ENCODE measurements at places on chromosomes 12 and 14.

- no peak for DNase-seq
Observed at GRCh38 chr14:88392609-88393008, 7.2 kb downstream of the SPATA7 start.

- no peak for DNase-seq
Observed at GRCh38 chr14:20440882-20441281, 4.9 kb upstream of the KLHL33 start.

GRCh38 chr12:26062566-26062965 is 62.3 kb downstream of the BHLHE41 start:
- DNase-seq = peak; percentile 61

DNA sequence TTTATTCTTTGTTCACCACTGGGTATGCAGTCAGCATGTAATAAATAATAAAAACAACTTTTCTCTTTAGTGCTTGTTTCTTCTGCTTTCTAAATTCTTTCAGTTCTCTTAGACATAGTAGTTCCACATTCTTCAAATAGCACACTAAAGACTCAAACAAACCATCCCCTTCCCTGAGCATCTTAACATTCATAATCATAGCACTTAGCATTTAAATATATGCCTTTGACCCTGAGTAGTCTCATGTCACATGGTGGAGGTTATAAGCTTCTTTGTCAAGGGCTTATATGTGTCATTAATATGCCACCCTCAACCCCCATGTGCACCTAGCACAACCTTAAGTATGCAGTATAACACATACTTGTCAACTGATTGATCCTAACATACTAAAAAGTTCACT is 212.7 kb downstream of the PHLDA1 start:
- DNase-seq = no peak

DNA sequence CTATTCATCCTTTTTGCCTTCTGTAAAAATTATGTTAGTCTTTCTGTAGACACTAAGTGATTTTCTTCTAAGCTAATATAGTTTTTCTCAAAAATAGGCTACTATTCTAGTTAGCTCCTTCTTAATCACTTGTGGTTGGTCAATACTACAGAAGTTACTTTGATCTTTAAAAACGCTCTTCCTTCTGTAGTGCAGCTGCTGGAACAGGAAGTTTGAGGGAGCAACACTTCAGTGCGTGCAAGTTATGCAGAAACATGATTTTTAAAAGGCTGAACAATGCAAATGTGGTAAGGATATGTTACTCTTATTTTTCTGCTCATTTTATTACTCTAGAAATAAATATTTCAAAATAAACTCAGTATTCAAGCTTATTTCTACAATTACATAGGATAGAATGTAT is 11.1 kb upstream of the RERGL start:
- no peak for DNase-seq

DNA sequence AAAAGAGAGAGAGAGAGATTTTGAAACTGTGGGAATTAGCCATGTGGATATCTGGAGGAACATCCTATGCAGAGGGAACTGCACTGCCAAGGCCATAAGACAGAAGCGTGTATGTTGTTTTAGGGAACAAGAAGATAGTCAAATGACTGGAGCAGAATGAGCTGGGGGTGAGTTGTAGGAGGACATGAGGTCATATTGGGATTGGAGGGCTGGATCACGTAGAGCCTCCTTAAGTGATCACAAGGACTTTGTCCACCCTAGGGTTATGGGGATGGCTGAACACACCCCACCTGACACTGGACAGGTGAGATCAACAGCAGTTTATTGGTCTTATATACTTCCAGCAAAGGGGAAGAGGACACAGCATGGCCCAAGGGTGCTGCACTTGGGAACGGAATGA is 8.2 kb upstream of the CGRRF1 start:
- no peak for DNase-seq

DNA sequence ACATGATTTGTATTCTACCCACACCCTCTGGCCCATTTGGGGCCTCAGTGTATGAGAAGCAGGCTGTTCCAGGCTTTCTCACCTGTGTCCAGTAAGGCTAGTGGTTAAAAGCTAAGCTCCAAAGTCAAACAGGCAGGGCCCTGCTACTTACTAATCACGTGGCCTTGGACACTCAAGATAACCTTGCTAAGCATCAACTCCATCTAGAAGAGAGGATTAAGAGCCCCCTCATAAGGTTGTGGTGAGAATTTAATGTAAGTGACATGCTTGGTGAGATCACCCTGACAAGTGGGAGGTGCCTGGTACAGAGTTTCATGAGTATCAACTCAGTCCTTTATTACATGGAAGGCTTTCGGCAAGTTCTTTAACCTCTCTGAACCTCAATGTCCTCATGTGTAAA is 17.8 kb downstream of the ACSM4 start:
- DNase-seq = no peak

GRCh38 chr12:76020731-76021672 is 10.6 kb downstream of the PHLDA1 start:
- DNase-seq = peak; percentile 98

- no peak for DNase-seq
Observed at GRCh38 chr14:103204852-103205540, 81.7 kb downstream of the TNFAIP2 start.

DNA sequence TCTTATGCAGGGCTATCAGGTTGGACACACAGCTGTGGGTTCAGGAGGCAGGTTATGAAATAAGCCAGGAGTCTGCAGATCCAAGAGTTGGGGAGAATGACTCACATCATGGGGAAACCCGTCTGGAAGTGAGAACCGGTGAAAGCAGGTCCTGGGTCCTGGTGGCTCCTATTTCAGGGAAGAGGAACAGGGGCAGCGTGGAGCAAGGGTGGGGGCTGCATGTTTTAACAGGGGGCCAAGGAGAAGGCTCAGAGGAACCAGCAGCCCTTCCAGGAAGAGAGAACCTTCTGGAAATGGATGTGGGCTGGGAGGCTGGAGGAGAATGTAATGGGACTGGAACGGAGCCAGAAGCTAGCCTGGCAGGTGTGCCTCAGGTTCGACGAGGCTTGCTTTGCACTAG is 7.8 kb upstream of the KRT74 start:
- peak; percentile 18 for DNase-seq

- DNase-seq = no peak
Observed at GRCh38 chr14:81855007-81855406, 321.4 kb upstream of the SEL1L start.

DNA sequence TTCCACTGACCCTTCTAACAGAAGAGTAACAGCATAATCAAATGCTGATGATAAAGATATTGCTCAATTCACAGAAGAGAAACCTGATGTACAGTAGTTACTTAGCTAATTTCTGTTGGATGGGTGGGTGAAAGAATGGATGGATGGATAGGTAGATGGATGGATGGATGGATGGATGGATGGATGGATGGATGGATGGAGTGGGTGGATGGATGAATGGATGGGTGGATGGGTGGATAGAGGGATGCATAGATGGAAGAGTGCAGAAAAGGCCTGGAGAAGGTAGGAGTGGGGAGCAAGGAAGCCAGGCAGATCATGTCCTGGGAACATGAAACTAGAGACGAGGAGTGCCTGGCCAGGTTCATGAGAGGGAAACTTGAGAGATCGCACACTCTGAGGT is 520.9 kb downstream of the BCL11B start:
- no peak for DNase-seq

GRCh38 chr14:21256539-21257393 is 12.5 kb downstream of the HNRNPC start:
- DNase-seq = no peak

GRCh38 chr12:47014474-47014873 is 64.9 kb upstream of the PCED1B start:
- DNase-seq = peak; percentile 44

DNA sequence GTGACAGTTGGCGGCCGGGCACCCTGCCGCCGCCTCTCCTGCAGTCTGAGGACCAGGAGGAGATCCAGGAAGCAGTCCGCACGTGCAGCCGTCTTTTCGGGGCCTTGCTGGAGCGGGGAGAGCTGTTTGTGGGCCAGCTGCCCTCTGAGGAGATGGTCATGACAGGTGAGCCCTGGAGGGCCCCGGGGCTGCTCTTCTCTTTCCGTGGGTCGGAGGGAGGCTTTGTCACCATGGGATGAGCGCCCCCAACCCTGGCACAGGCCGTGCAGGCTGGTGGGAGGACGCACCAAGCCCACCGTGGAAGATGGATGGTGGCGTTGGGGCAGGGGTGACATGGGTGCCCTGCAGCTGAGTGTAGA is 532 bp downstream of the NOC4L start:
- no peak for DNase-seq

- no peak for DNase-seq
Observed at GRCh38 chr12:107903341-107904061, 129.0 kb downstream of the ASCL4 start.

DNA sequence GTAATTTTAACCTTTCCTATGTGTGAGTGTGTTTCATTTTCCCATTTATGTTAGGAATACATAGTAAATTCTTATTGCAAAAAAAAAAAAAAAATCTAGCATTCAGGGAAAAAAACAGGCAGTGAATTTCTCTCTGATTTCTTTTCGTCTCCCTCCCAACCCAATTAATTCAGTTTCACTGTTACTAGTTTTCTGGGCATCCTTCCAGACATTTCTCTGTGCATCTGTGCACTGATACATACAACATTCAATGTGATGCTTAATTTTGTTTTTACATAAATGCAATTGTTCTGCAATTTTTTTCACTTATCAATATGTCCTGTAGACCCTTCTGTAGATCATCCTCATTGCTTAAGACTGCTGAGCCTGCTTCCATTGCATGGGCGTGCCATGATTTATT is 694.3 kb upstream of the TBX3 start:
- DNase-seq = no peak

DNA sequence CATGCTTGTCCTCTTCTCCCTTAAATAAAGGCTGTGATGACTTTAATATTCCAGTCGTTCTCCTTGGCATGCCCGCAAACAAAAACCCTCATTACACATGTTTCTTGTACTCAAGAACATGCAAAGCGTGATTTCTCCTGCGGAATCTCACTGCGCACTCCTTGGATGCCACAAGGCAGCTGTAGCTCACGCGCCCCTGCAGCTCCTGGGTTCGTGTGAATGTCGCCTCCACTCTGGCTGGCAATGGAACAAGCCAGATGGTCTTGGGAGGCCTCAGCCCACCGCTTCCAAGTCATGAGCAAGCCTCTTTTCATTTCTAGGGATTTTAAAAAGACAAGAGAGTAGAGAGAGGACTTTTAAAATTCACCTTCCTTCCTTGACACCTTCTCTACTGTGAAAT is 403.8 kb downstream of the PCNX1 start:
- DNase-seq = no peak

DNA sequence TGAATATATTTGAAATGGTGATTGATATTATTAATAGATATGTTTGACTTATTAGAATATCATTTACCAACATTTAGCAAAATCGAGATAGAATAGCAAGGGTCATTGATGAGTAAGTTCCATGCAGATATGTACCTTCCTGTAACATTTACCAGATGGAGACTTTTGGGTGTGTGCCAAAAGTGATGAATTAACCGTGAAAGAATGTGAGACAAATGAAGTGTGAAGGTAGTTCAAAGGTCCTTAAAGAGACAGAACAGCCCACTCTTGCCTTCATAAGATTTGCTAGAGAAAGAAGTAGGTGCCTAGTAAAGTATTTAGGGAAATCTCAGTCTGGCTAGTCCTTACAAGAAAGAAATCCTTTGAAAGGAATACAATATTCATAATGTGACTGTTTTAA is 45.5 kb downstream of the FGD4 start:
- DNase-seq = peak; percentile 93

- peak; percentile 6 for DNase-seq
Observed at GRCh38 chr12:57454566-57455373, at the start of gene INHBE. INHBE (plus strand) TSS chr12:57455307; CDS start chr12:57455537, 230 bp downstream.

GRCh38 chr12:121240484-121241101 is 30.7 kb downstream of the P2RX4 start:
- DNase-seq = peak; percentile 3

GRCh38 chr14:88352698-88353097 is 29.6 kb upstream of the KCNK10 start:
- DNase-seq = no peak

DNA sequence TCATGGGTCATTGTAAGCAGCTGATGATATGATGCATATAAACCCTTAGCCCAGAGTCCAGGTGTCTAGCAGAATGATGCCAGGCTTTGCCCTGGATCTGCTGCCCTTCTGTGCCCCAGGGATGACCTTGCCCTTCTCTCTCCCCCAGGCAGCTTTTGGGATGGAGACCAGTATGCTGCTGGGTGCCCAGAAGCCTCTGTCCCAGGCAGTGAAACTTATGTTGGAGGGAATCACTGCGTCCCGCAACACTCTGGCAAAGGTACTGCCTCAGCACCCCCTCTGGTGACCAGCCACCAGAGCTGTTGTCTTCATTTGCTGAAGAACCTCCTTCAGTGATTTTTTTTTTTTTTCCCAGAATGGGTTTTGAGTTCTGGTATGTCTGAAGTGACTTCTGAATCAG is 23.3 kb downstream of the CYP46A1 start:
- DNase-seq = no peak

- DNase-seq = peak; percentile 46
Observed at GRCh38 chr12:57001448-57001906, 4.9 kb downstream of the ZBTB39 start.

- no peak for DNase-seq
Observed at GRCh38 chr12:116592731-116593130, 33.5 kb downstream of the MAP1LC3B2 start.

- no peak for DNase-seq
Observed at GRCh38 chr14:24699052-24699451, 65.1 kb upstream of the GZMB start.

DNA sequence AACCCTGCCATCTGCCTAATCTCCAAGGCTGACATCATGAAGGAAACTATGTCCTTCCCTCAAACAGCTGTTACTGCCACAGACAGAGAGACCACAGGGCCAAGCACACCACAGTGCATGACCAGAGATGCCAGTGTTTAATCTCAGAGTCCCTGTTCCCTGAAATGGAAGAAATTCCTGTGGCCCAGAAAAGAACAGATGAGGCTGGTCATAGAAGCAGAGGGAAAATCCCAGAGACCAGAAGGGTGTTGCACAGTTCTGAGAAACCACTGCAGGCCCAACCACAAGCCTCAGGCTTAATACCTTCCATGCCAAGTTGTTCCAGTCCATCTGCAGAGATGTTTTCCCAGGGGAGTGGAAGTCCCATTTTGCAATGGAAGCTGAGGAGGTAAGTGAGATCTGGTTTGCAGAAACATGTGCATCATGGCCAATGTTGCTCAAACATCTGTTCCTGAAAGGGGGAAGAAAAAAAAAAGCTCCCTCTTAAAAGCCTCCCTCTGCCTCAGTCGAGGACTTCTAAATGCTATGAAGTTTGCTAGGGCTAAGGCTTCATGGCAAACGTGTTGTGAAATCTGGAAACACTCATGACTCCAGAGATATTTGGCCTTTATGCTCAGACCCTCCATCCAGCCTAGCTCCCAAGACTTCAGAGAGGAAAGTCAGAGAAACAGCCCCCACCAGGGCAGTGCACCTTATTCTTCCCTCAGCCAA is 98.6 kb downstream of the SCARB1 start:
- peak; percentile 32 for DNase-seq

- DNase-seq = no peak
Observed at GRCh38 chr14:44165286-44165685, 341.8 kb downstream of the FSCB start.

GRCh38 chr14:52189325-52189724 is 78.2 kb upstream of the PTGDR start:
- no peak for DNase-seq
